ENCODE measurements at places on chromosomes 12 and 14. TPM values are rescaled to one million over a fixed set of nuclear protein-coding genes. Genes with fewer than 3 reads are reported as not detected.

The ERC1 gene
- total RNA-seq, result 83.2 TPM

The DIO3 gene
- total RNA-seq, result 4.3 TPM

The CEBPE gene
- total RNA-seq, result 2.7 TPM

The EML5 gene
- total RNA-seq, result 0.38 TPM

The PRH2 gene
- total RNA-seq, result not detected

DNA sequence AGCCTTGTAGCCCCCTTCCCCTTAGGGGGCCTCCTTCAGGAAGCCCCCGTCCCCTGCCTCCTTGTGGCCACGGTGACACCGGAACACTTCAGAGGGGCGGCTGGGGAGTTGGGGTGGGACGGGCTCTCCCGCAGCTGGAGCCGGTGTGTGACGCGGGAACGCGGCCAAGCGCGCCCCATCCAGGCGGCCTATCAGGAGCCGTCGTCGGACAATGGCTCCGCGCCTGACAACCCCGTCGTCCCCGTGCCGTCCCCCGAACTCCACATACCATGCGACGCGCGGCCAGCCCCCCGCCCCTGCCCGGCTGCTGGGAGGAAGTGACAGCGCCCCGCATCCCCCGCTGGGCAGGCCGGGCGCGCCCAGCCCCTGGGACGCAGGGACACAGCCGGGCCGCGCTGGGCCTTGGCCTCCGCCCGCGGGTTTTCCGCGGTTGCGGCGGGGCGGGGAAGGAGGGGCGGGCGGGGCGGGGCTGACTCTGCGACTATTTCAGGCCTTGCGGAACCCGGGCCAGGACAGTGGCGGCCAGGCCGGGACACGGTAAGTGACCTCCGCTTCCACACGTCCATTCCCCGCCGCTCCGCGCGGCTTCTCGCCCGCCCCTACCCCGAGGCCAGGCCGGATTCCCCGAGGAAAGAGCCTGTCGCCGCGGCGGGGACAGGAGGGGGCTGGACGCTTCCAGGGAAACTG, at the start of gene TNFAIP2:
Gene TNFAIP2 (plus strand): TSS at position 515 of the 687 bp plus-strand sequence. CDS start 2,997 bp downstream, outside the sequence.
- no peak for DNase-seq

GRCh38 chr14:77856941-77857340, 57.0 kb downstream of the ADCK1 start:
- DNase-seq, result no peak

DNA sequence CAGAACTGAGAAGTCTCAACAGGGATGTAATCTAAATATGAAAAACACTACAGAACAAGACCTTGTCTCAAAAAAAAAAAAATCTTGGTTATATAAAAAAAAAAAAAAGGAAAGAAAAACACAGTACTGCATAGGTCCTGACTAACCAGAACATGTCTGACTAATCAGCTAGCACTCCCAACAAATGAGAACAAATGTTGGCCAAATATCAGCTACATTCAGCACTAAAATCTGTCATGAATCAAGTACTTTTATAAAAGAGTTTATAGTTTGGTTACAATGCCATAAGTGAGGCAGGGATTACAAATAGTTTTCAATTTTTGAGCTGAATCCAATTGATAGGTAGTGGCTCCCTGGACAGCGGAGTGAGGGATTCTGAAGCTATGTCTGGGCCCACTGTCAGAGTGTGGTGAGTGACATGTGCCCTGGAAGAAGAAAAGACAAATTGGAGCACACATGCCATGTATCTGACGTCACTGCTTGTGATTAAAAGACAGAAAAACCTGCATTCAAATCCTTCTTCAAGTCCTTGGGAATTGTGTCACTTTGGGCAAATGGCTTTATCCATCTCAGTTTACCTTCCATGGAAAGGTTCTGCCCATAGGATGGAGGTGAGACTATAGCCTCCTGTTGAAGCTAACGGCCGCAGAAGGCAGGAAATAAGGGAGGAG, 5.6 kb upstream of the FAM234B start:
- no peak for DNase-seq

GRCh38 chr14:76490735-76491134, 114.8 kb downstream of the ESRRB start:
- DNase-seq, result no peak

DNA sequence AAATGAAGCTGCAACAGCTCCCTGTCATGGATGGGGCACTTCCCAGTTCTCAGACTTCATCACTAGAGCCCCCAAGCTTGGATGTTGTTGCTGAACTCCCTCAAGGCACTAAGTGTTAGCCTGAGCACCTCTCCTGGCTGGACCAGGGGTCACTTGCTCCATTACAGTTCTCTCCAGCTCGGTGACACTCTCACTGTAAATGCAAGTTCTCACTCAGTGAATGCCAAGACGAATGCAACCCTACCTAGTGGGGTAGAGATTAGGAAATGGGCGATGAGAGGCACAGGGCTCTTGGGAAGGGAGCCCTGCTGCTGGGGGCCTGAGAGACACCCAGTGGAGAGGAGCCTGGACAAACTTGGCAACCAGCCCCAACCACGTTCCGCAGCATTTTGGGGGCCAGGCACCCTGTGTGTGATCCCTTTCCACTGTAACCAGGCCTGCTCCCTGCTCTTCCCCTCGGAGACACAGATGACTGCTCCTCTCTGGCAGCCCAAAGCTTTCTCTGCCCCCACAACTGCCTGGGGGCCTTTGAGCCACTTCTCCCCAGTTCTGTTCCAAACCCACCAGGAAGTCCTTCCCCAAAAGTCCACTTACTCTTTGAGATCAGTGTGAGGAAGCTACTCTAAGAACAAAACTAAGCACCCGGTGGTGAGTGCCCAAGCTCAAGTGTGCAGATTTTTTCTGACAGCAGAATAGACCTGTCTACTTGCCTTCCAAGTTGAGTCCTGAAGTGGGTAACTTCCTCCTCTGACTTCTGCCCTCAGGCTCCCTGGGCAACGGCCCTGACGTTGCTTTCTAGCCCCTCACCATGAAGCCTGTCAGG, 8.0 kb upstream of the SELPLG start:
- DNase-seq, result no peak

- DNase-seq, result no peak
These were observed 110.0 kb upstream of the CPM start for GRCh38 chr12:69042970-69043369.

DNA sequence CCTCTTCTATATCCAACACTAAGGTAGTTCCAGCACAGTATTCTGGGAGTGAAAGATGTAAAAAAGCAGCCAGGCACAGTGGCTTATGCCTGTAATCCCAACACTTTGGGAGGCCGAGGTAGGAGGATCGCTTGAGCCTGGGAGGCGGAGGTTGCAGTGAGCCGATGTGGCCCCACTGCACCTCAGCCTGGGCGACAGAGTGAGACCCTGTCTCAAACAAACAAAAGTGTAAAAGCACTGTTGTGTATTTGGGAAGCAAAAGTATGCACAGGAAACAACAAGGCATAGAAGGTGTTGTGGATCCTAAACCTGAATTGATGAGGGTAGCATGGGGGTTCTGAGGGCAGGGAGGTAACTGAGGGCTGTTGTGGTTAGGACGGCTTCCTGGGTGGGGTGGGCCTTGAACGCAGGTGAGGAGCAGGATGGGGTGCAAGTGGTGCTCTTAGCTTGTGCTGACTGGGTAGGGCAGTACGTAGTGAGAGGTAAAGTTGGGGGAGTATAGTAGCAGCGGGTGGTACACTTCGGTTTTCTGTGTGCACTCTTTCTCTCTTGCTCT, 64.2 kb downstream of the RASSF3 start:
- DNase-seq, result no peak

GRCh38 chr12:97977870-97978405, 515.3 kb downstream of the RMST start:
- DNase-seq, result no peak

DNA sequence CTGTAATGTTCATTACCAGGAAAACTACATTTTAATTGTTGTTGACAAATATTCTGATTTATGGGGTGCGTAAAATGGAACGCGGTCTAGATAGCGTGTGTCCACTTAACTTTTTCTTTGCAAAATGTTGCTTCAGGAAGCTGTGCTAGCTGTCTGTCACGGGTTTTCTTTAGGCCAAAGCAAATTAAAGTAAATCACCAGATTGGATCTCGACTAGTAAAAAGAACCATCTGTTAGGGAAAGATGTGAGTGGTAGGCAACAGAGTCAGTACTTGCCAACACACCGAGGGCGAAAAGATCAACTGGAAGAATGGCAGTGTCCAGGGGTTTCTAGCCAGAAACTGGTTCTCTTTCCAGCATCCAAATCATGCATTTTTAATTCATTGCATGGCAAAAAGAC, 404.9 kb upstream of the TMPO start:
- no peak for DNase-seq

DNA sequence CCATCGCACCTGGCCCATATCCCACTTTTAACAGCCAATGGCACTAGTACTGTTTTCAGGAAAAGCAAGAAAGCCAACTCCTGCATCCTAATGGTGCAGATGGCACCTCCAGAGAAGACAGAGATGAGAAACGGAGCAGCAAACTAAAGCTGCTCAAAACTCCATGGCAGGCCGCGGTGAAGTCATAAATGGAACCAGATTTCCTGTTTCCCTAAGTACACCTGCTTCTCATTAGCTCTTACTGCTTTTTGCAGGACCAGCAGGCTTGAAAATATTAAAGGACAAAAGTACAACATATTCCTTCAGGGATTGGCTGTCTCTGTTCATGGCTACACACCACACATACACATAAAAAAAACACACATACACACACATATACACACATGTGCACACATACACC, 36.7 kb upstream of the LGALS3 start:
- no peak for DNase-seq

GRCh38 chr14:95043314-95043713, 114.0 kb downstream of the DICER1 start:
- DNase-seq, result no peak

DNA sequence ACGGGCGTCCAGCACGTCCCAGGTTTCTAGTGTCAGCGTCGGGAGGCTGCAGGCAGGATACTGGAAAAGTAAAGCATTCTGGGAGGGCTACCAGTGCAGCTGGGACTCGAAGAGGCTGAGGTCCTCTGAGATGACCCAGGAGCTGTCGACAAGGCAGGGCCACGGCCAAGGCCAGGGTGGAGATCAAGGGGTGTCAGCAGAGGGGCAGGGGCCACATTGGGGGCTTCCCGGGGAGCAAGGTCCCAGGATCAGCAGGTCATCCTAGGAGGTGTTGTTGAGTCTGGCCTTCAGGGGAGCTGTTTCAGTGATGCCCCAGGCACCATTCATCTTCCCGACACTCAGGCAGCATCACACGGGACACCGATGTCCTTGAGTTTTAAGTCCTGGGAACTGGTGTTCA, 377.8 kb upstream of the SFSWAP start:
- DNase-seq, result no peak

DNA sequence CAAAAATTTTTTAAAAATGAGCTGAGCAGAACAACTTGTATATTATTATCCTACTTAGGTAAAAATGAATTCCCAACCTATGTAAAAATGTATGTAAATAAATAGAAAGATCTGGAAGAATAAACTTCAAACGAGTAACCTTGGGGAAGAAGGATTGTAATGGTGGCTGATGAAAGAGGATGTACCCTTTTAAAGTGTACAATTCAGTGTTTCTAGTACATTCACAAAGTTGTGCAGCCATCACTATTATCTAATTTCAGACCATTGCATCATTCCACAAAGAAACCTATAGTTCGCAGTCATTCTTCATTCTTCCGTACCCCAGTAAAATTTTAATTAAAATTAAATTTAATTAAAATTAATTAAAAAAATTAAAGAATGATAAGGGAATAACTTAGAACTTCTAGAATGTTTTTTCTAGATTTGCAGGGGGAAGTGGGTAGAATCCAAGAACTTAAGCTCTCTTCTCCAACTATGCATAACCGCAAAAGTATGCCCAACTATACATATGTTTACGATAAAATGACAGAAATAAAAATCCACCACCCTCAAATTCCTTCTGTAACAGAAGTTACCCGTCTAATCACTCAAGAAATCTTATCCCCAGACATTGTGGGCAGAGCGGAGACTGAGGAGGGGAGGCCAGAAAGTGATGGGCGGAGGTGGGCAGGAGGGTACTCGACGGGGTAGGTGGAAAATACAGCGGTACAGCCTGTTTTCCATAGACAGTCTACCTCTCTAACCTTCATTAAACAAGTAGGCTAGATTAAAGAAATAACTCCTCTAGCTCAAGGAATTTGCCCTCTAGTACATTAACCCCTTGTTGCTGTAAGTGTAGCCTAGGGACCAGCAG, 921 bp downstream of the DEPDC4 start:
- no peak for DNase-seq

All from omental fat pad (tissue), 4 donors.